Mammary epithelial cell (primary cell): ENCODE measurements at places on chromosomes 7 and 10.

DNA sequence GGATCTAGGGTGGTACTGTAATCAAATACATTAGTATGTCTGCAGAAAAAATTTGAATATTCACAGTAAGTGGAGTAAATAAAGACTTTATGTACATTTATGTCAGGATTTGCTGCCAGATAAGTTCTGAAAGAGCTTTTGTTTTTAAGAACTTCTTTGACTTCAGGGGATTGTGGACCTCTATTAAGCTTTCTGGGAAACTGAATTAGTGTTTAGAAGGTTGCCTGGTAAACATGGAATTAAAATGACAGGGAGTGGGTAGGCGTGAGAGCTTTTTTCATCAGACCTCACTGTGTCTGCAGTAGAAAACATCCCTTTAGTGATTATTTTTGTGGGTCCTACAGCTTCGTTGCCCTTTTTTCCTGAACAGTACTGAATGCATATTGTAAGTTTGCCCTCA is 15.7 kb downstream of the SDHAF3 start:
- DNase-seq, result no peak

GRCh38 chr7:145951566-145951965 is 165.0 kb upstream of the CNTNAP2 start:
- no peak for DNase-seq

DNA sequence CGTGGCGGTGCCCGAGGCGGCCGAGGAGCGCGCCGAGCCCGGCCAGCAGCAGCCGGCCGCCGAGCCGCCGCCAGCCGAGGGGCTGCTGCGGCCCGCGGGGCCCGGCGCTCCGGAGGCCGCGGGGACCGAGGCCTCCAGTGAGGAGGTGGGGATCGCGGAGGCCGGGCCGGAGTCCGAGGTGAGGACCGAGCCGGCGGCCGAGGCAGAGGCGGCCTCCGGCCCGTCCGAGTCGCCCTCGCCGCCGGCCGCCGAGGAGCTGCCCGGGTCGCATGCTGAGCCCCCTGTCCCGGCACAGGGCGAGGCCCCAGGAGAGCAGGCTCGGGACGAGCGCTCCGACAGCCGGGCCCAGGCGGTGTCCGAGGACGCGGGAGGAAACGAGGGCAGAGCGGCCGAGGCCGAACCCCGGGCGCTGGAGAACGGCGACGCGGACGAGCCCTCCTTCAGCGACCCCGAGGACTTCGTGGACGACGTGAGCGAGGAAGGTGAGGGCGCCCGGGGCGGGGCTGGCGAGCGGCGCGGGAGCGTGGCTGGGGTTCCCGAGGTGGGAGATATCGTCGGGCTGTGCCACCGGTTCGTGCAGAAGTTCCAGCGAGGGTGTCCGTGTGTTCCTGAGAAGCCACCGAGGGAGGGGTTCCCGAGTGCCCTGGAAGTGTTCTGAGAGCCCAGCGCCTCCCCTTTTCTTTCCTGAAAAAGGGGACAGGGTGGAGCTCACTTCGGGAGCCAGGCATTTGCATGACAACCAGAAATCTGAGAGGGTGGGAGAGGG is 495 bp downstream of the EIF3B start:
- DNase-seq, result peak; percentile 18

- peak; percentile 28 for DNase-seq
Measured at GRCh38 chr7:43479042-43479441, 103.9 kb upstream of the STK17A start.

DNA sequence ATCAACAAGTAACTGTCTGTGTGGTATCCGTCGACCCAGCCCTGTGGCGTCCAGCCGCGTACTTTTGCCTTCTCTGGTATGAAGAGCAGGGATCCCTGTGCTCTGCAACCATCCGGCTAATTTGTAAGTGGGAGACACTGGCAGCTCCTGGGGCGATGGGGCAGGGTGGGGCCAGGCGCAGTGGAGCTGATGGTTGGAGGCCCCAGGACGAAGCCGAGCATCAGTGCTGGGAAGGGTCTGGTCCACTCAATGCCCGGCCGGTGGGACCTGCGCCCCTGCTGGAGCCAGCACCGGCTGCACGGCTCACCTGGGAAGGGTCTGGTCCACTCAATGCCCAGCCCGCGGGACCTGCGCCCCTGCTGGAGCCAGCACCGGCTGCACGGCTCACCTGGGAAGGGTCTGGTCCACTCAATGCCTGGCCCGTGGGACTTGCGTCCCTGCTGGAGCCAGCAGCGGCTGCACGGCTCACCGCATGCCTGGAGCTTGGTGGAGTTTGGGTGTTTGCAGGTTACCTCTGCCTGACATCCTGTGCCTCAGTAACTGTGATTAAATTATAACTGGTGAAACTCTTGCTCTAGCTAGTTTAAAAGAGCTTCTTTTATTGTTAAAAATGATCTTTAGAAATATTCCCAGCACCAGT is 96.1 kb downstream of the NKX6-2 start:
- no peak for DNase-seq

DNA sequence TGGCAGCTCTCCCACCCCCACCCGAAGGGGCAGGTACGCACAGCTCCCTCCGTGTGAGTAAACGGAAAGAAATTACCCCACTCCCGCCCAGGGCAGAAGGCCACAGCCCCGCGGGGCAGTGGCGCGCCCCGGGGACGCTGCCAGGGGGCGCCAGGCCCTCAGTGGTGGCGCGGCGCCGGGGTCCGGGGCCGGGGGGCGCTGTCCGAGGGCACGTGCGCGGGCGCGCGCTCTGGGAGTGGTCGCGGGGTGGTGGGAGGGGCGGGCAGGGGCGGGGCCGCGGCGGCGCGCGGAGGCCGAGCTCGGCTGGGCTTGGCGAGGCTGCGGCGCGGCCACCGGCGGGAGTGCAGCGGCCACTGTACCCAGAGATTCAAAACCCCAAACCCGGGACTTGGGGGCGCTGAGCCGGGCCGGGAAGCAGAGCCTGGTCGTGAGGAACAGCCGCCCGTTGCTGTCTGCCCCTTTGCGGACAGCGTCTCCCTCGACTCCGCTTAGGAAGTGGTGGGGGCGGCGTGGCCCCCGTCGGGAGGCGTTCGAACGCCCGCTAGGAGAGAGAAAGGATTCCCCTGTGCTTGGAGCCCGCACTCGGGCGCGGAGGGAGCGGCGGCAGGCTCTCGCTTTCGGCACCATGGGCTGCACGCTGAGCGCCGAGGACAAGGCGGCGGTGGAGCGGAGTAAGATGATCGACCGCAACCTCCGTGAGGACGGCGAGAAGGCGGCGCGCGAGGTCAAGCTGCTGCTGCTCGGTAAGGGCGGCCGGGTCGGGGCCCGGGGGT is at the start of gene GNAI1:
TSS of gene GNAI1 (plus strand) at position 296 of the 773 bp plus-strand sequence. CDS start at position 626, 330 bp downstream.
- DNase-seq, result peak; percentile 94

DNA sequence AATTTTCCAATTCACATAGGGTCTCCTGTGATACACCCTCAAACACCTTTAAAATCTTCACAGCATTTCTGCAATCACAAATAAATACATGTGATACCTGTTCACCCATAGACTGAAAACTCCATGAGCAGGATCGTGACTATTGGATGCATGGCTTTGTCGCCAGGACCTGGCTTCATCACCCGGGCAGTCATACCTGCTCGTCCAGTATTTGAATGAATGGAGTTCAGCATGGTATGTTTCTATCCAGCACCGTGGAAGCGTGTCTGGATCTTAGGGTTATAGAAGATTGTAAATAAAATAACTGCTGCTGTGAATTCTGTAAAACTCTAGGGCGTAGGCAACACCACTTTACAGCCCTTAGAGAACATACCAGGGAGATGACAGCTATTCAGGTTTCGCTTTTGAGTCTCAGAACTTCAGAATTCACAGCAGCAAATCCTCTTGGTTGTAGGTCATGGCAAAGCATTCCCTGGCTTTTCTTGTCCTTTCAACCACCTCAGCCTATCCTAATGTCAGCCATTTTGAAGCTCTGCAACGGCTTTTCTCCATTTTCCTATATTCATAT is 47.4 kb upstream of the USP6NL start:
- no peak for DNase-seq

GRCh38 chr10:91378061-91378460 is 32.1 kb upstream of the HECTD2 start:
- peak; percentile 81 for DNase-seq

- no peak for DNase-seq
Measured at GRCh38 chr10:99926925-99927720, 82.6 kb downstream of the DNMBP start.

DNA sequence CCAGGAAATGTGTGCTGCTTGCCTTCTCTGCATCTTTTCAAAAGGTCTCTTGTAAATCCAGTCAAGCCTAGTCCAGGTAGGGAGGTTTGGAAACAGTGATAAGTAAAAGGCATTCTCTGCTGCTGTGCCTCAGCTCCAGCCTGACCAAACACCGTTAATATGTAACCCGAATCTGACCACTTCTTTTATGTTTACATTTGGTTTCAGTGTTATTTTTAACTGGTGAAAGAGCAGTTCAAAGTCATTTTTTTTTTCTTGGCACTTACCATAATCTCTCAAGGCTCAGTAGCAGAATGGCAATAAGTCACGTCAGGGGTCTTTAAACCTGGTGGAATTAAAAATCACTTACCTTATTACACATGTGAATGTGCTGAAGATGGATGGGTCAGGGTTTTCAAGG is 216.8 kb downstream of the PTEN start:
- DNase-seq, result no peak

GRCh38 chr10:104274762-104275721 is 6.1 kb downstream of the GSTO2 start:
- peak; percentile 72 for DNase-seq

GRCh38 chr7:97868788-97869187 is 3.4 kb downstream of the ASNS start:
- no peak for DNase-seq

GRCh38 chr7:134690614-134691504 is 44.2 kb downstream of the BPGM start:
- peak; percentile 36 for DNase-seq

- DNase-seq, result no peak
Measured at GRCh38 chr10:1465993-1466764, 271.1 kb downstream of the ADARB2 start.

- DNase-seq, result no peak
Measured at GRCh38 chr7:49091089-49091488, 166.7 kb downstream of the CDC14C start.

- no peak for DNase-seq
Measured at GRCh38 chr7:47807756-47808155, 140.5 kb downstream of the PKD1L1 start.

DNA sequence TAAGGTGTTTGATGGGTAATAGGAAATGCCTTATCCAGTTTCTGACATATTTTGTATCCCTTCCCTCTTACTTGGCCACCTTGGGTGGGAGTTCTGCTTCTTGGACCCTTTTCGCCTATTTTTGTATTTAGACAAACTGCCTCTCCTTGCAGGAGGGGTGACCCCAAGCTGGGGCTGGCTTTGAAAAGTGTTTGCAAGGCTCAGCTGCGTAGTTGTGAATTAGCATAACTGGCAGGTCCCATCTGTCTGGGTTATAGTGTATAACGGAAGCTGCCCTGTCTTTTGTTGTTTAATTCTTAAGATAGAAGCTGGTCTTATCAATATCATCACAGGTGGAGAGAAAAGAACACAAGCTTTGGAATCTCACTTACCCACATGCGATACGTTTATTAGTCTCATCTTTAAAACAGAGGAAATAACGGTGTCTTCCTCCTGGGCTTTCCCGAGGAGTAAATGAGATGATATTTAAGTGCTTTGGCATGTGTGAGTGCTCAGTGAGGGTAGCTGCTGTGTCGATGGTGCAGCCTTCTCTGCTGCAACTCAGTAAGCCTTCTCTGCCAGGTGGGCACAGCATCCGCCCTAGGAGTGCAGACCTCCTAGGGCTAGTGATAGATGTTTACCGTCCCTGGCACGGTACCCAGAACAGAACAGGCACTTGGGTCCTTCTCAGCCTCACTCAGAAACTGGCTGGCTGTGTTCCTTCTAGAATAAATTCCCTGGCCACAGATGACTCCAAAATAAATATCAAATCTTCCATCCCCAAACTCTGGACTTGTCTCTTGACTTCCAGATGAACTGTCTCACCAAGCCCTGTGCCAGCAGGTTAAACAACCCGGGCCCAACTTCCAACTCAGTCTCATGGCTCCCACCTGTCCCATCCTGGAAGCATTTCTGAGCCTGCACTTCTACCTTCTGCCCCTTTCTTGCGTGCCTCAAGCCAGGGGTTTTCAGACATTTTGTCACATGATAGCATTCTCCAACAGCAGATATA is 227.3 kb downstream of the GFRA1 start:
- no peak for DNase-seq
